A549 treated with AZD2906 at 1 μM for 4 hours (cell line): ENCODE measurements at places on chromosomes 16 and 17. TPM values are rescaled to one million over a fixed set of nuclear protein-coding genes. Genes with fewer than 3 reads are reported as not detected.

The NRN1L gene
- 0.15 to 0.24 TPM (median 0.20 TPM) in 4 of 5 replicates, not detected in the other for total RNA-seq

The CYB5D1 gene
- total RNA-seq: 17.9 to 20.5 TPM (median 18.6 TPM) in 5 replicates

The SLC16A13 gene
- total RNA-seq: 7.0 to 9.5 TPM (median 8.4 TPM) in 5 replicates

The CD300E gene
- total RNA-seq: not detected in 5 replicates

The NXN gene
- 21.5 to 27.5 TPM (median 23.4 TPM) in 5 replicates for total RNA-seq

The RAC3 gene
- 24.9 to 43.1 TPM (median 39.9 TPM) in 5 replicates for total RNA-seq

The SLC38A8 gene
- 0.09 TPM in 1 of 5 replicates, not detected in the others for total RNA-seq

The KRTAP4-4 gene
- total RNA-seq: not detected in 5 replicates

The PCYT2 gene
- 14.1 to 18.1 TPM (median 16.6 TPM) in 5 replicates for total RNA-seq

The IGSF6 gene
- total RNA-seq: not detected in 5 replicates

The ABCA6 gene
- total RNA-seq: 0.05 to 0.06 TPM in 2 of 5 replicates, not detected in the others

The FOXJ1 gene
- 0.77 to 1.1 TPM (median 0.95 TPM) in 5 replicates for total RNA-seq

The ADAD2 gene
- total RNA-seq: 0.05 TPM in 1 of 5 replicates, not detected in the others

The CACNG5 gene
- total RNA-seq: not detected in 5 replicates

The DCTN5 gene
- 67.7 to 74.0 TPM (median 68.7 TPM) in 5 replicates for total RNA-seq

The SLC16A6 gene
- total RNA-seq: 0.29 to 0.49 TPM (median 0.31 TPM) in 5 replicates

The KRTAP16-1 gene
- total RNA-seq: not detected in 5 replicates
